Stimulated activated CD8-positive, alpha-beta memory T cell treated with anti-CD3 and anti-CD28 coated beads, Interleukin-4, amount 100 ng/mL, for 1 hour (primary cell): ENCODE measurements at places on chromosomes 6 and 20.
A peak's percentile ranks its signal among the peaks of the same experiment; 100 is the strongest.

- DNase-seq: no peak
Measured at GRCh38 chr6:17042422-17043147, 59.3 kb upstream of the STMND1 start.

DNA sequence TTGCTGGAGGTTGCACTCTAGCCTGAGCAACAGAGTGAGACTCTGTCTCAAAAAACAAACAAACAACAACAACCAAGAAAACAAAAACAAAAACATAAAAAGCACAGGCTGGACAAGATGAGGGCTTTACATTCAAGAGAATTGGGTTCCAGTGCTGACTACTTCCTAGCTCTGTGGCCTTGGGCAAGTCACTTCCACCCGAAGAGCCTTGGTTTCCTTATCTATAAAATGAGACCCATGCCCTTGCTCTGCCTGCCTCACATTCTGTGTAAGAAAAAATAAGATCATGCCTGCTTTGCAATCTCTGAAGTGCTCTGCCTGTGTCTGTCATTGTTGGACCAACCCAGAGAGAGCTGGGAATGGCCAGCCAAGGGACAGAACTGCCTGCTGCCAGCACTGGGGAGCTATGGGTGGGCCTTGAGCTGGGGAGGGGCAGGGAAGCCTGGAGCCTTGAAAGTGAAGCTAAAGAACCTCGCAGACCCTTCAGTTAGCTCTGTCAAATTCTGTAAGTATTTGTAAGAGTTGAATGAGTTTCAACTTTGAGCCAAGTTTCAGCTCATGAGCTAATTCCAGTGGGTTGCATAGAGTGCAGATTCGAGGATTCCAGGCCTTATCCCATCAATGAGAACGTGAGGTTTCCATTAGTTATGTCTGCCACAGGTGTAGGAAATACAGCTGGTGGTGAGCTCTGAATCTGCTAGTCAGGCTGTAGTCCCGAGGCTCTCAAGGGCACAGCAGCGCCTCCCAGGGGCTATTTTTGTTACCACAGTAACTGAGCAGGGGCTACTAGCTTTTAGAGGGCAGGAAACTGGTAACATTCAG is 93.2 kb downstream of the DLGAP4 start:
- no peak for DNase-seq

DNA sequence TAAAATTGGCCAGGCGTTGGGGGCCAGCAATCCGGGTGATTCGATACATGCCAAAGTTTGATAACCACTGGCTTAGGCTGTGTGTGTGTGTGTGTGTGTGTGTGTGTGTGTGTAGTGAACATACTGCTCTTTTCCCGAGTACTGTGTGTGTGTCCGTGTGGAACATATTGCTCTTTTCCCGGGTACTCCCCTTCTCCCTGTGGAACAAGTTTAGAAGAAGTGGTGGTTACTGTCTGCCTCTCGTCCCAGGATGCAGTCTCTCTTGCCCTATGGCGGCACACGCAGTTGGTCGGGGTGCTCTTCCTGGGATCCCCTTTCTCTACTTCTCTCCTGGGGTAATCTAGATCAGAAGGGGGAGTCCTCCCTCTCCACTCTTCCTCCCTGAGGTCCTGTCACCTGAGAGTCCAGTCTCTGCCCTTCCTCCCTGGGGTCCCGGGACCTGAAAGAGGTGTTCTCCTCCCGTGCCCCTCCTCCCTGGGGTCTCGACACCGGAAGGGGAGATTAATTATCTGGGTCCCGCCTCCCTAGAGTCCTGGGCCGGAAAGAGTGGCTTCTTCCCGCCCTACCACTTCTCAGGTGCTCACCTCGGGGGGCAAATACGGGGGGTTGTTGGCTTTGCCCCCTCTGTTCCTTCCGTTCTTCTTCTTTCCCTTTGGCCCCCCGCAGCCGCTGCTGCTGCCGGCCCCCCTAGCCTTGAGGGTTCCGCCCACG is 516 bp downstream of the GTPBP2 start:
- DNase-seq: peak; percentile 25

- DNase-seq: no peak
Measured at GRCh38 chr20:32496811-32497533, 88.2 kb downstream of the NOL4L start.

DNA sequence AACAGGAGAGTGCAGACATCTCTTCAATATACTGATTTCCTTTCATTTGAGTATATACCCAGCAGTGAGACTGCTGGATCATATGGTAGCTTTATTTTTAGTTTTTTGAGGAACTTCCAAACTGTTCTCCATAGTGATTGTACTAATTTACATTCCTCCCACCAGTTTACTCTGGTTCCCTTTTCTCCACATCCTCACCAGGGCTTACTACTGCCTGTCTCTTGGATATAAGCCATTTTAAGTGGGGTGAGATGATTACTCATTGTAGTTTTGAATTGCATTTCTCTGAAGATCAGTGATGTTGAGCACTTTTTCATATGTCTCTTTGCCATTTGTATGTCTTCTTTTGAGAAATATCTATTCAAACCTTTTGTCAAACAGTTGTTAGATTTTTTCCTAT is 64.9 kb upstream of the HMGCLL1 start:
- DNase-seq: no peak

DNA sequence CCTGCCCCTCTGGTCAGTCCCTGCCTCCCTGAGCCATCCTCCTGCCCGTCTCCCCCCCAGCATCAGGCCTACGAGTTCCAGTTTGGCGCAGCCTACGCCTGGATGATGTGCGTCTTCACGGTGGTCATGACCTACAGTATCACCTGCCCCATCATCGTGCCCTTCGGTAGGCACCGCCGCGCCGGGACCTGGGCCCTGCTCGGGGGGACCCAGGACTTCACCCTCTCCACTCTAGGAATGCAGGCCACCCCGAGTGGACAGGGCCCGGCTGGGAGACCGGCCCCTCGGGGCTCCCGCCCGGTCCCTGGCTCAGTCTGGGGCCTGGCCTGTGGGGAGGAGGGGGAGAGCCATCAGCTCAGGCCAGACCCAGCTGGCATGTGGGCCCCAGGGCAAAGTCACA is 6.1 kb upstream of the CAPN11 start:
- no peak for DNase-seq

GRCh38 chr6:110683241-110683640 is 132.0 kb downstream of the CDK19 start:
- DNase-seq: no peak

- no peak for DNase-seq
Measured at GRCh38 chr6:29255530-29255929, 46.0 kb upstream of the OR14J1 start.

DNA sequence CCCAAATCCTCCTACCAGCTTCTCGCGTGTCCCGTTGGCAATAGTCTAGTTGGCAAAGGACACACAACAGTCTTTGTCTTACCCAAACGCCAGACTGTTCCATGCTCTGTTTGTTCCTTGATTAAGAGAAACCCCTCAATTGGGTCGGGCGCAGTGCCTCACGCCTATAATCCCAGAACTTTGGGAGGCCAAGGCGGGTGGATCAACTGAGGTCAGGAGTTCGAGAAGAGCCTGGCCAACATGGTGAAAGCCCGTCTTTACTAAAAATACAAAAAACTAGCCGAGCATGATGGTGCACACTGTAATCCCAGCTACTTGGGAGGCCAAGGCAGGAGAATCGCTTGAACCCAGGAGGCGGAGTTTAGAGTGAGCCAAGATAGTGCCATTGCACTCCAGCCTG is 153.7 kb downstream of the GRM4 start:
- DNase-seq: no peak
